ENCODE measurements at places on chromosomes 3 and 15. TPM values are rescaled to one million over a fixed set of nuclear protein-coding genes. Genes with fewer than 3 reads are reported as not detected.
A peak's percentile ranks its signal among the peaks of the same experiment; 100 is the strongest.

GRCh38 chr3:38276917-38277630 is 5.0 kb upstream of the SLC22A14 start:
- DNase-seq, result no peak

Gene KLHL6
- 0.83 TPM for total RNA-seq

DNA sequence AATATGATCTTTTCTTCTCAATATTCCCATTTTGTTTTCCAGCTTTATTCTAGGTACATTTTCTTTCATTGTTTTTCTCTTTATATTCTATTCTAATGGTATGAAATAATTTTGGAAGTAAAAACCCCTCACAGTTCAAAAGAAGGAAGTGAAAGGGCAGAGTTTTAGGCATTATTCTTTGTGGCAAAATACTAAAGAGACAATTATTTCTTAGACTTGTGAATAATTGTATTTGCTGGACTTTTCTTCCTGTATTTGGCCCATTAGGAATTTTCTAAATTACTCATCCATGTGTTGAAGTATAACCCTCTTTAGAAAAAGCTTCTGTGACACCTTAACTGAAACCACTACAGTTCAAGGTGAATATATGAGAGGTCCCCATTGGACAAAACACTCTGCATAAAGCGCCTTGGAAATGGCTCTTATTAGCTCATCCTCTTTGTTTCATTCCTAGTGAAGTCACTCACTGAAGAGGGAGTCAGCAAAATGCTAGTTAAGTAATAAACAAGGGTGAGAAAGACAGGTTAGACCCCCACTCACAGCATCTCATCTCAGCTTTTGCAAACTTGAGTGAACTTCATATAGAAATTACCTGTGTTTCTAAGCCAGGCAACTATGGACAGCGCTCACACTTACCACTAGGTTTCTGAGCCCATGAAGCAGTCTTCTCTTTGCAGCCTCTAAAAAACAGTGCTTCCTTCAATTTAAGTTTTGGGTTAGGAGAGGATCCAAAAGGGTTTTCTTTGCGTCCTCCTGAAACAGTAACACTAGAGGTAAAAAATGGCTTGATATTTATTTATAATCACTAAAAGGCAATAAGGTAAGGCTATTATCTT is 327.5 kb downstream of the ARPP21 start:
- DNase-seq, result no peak

Gene STRIT1
- total RNA-seq, result 1.2 TPM

GRCh38 chr3:73808862-73809509 is 184.2 kb upstream of the PDZRN3 start:
- no peak for DNase-seq

Gene RABL3
- total RNA-seq, result 6.8 TPM

GRCh38 chr15:77596821-77597803 is 35.6 kb downstream of the LINGO1 start:
- DNase-seq, result no peak

DNA sequence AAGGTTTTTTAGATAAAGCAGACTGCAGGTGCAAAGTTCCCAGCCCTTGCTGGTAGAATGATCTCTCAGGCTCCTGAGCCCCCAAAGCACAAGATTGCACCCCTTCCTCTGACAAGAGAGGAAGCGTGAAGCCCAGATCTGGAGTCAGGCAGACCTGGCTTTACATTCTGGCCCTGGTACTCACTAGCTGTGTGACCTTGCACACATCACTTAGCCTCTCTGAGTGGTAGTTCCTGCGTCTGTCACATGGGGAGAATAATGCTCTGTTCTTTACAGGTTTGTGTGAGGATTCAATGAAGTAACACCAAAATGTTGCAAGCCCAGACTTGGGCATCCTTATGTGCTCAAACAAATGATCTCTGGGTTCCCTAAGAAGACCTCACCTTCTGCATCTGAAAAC is 141.5 kb downstream of the SMAD6 start:
- DNase-seq, result no peak

Gene CACNA2D3
- 10.2 TPM for total RNA-seq

DNA sequence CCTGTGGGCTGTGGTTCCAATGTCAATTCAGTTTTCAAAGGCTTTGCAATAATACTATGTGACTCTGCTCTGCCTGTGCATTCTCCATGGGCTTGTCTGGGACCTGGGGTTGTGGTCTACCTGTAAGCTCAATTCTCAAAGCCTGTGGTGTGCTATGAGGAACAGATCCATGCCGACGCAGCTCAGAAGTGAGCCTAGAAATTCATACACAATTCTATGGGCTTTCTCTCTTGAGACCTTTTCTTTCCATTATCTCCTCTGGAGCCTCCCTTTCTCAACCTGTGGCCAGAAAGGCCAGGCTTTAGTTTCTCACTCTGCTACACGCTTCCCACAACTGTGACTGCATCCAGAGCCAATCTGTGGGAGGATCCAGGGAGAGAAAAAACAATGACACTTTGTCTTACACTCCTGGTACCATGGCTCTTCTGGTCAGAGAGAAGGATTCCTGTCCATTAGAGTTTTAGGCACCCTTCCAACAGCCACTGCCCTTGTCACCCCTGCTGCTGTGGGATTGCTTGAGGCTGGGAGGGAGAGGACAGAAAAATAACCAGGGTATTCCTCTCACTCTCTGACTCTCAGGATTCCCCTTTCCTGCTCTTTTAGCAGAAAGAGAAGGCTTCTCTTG is 34.1 kb upstream of the KLF13 start:
- peak; percentile 25 for DNase-seq

GRCh38 chr3:53821631-53822121 is 24.5 kb downstream of the CHDH start:
- DNase-seq, result no peak

Data from heart left ventricle (tissue), 16 donors.